ENCODE measurements at places on chromosomes 7 and 10.

DNA sequence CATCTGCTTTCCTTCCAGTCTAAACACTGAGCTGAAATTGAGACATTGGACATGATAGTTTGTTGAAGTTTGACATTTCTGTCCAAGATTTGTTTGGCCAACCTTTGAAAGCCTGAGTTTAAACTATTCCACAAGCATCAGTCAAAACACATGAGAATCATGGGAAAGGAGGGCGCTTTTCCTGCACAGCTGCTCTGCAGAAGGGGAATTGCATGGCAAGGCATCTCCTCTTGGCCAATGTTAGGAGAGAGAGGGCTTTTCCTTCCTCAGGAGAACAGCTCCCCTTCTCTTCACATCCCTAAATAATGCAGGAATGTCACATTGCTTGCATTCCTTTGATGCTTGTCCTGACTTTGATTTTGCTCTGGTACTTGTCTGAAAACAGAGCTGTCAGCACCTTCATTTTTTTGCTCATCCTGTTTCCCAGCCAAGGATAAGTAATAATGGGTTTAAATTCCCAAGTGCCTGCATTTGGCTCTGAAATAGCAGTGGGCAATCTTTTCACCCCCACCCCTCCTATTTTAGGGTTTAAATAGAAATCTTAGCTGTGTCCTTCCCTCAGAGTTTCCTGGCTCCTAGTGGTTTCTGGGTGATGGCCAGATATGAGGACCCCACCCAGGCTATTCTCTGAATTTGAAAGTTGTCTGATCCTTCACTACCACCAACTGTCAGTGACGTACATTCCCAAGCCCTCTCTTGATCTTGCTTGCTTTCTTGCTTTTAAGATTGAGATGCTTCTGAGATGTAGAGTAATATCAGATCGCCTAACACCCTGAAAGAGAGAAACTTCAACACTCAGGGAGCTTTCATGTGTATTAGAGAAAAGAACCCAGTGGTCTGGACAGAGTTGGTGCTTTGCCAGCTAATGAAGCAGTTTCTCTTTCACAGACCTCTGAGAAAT lies 75.2 kb upstream of the NPVF start:
- no peak for DNase-seq

- no peak for DNase-seq
These were observed 69.3 kb upstream of the PRR15 start for GRCh38 chr7:29494350-29494749.

- DNase-seq: no peak
These were observed at the start of gene C10orf95 for GRCh38 chr10:102451105-102451969. TSS of gene C10orf95 (minus strand) at chr10:102451543. CDS start at chr10:102451093, 450 bp downstream.

- DNase-seq: no peak
These were observed 7.9 kb upstream of the PAX2 start for GRCh38 chr10:100737355-100738054.

DNA sequence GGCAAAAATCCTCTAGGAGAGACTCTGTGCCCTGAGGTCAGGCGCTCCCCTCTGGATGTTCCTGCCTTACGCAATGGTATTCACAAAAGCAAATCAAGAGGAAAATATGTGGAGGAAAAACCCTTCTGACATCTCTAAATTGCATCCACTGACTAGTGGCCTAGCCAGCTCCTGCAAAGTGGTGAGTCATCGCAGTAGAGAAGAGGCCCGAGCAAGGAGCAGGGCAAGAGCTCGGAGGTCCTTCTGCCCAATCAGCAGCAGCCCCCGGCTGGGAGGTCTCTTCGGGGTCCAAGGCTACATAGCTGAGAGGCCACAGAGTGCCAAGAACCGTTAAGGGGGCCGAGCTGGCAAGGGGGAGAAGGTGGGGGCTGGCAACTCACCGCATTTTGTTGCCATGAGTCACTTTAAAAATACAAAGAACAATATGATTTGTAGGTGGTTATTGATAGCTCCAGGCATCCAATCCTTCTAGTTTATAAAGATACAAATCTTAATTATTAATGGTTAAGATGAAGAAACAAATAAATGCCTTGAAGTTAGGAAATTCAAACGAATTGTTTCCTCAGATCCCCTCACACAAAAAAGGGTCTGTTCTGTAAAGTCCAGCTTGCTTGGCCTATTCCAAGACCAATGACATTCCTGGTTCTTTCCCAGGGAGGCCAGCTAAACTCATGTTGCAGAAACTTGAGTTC lies 161.6 kb downstream of the PKD1L1 start:
- DNase-seq: no peak
